GDM1 (cell line): ENCODE measurements at places on chromosomes 16 and 17.

DNA sequence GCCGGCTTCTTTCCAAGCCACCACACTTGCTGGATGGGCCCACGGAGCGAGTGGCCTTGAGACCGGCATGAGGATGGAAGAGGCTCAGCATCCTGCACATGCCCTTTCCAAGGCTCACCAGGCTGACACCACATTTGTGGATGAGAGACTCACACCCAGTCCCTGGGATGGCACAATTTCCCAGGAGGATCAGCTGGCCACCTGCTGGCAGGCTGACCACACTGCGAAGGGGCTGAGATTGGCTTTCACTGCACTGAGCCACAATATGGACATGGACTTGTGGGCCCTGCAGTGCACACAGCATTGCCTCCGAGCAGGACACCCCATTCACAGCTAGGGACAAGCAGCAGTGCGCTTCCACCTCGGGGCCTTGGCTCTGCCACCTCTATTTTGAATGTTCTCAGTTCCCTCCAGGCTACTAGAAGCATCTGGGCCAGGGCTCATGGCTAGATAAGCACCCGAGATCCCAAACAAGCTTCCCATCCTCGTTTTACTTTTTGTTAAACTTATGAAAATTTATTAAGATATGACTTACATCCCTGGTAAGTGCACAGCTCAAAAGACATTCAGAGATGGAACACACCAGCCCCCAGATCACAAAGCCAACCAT, 25.3 kb upstream of the KSR1 start:
- DNase-seq = no peak

GRCh38 chr17:64460955-64461354, 12.0 kb downstream of the MILR1 start:
- no peak for DNase-seq

DNA sequence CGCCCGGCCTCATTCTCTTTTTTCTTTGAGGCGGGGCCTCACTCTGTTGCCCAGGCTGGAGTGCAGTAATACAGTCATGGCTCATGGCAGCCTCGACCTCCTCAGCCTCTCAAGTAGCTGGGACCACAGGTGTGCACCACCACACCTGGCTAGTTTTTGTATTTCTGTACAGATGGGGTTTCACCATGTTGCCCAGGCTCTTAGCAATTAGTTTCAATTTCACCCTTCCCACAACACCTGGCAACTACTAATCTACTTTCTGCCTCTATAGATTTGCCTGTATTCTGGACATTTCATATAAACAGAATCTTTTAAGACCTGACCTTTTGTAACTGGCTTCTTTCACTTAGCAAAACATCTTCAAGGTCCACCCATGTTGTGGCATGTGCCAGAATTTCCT, 8.0 kb upstream of the NT5M start:
- DNase-seq = no peak

- DNase-seq = no peak
These were observed 2.5 kb upstream of the ABCC12 start for GRCh38 chr16:48158296-48158695.

- no peak for DNase-seq
These were observed 20.9 kb downstream of the ALOX15 start for GRCh38 chr17:4620531-4621101.

DNA sequence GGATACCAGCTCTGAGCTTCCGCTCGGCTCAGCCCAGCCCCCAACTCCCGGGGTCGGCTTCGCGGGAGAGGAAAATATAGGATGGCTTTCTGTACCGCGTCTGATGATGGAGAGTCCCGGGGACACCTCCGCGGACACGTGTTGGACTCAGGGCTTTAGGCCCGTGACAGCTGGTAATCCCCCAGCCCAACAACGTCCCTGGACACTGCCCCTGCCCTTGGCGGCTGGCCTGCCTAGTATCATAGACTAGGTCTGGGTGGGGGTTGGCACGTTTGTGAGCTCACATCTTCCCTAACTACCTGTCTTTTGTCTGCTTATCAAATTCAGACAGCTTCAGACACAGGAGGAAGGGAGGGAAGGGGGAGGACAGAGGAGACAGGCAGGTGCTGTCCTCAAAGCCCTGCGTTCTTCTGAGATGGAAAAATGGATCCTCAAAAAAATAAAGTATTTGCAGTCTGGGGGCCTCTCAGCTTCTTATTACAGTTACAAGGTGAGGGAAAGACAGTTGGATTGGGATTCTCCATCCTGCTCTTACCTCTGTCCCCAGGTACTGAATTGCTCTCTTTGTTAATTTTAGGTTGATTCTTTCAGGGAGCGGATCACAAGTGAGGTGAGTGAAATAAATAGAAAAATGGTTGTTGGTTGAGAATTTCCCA, 698 bp downstream of the PSME3 start:
- no peak for DNase-seq

- no peak for DNase-seq
These were observed 8.4 kb upstream of the SLC47A2 start for GRCh38 chr17:19724501-19725420.

- no peak for DNase-seq
These were observed 851 bp upstream of the DPEP1 start for GRCh38 chr16:89612415-89613166.

- DNase-seq = no peak
These were observed 32.9 kb downstream of the DEF8 start for GRCh38 chr16:89981414-89981813.

GRCh38 chr17:28081467-28081866, 39.0 kb downstream of the NLK start:
- DNase-seq = no peak

DNA sequence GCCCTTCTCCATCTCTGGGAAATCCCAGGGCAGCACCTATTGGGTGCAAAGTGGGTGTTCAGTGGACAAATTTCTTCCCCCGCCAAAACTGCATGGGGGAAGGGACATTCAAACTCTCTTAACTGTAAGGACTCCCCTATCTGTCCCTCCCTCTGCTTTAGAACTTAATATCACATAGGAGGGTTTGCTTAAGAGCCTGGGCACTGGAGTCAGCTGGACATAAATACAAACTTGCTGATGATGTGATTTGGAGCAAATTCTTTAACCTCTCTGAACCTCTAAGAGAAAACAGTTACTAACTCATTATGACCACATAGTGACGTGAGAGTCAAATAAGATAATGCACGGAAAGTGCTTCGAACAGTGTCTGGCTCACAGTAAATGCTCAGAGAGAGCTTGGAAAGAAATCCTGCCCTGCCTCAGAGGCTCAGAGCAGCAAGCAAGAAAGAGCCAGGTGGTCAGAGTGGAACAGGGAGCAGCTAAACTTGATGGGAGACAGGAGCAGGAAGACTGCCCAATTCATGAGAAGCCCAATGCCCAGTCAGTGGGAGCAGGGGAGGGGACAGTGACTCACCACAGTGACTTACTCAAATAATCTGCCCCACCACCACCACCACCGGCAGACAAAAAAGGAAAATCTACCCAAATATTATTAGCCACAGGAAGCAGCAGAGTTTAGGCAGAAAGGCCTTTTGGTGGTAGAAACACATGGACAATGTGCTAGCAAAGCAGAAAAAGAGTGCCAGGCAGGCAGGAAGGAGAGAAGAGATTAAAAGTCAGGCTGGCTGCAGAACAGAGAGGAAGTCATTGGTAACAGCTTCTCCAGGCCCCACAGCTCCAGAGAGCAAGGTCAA, 23.9 kb upstream of the CCL1 start:
- peak; percentile 28 for DNase-seq

DNA sequence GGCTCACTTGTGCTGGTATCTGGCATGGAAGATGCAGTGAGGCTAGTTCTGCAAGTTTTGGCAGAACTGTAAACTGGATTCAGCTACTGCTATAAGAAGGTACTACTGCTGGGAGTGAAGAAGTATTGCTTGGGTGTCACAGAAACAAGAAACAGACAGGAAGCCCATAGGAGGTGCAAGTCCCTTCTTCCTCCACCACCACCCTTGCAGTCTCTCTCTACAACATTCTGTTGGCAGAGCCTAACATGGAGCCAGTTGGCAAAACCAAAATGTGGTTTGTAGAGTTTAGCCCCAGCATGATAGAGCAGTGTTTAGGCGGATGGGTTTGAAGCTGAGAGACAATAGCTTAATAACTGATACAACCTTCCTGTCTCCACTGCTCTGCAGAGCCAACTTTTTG, 72.6 kb downstream of the NLK start:
- DNase-seq = no peak

- no peak for DNase-seq
These were observed 54.8 kb upstream of the CRISPLD2 start for GRCh38 chr16:84764970-84765369.

DNA sequence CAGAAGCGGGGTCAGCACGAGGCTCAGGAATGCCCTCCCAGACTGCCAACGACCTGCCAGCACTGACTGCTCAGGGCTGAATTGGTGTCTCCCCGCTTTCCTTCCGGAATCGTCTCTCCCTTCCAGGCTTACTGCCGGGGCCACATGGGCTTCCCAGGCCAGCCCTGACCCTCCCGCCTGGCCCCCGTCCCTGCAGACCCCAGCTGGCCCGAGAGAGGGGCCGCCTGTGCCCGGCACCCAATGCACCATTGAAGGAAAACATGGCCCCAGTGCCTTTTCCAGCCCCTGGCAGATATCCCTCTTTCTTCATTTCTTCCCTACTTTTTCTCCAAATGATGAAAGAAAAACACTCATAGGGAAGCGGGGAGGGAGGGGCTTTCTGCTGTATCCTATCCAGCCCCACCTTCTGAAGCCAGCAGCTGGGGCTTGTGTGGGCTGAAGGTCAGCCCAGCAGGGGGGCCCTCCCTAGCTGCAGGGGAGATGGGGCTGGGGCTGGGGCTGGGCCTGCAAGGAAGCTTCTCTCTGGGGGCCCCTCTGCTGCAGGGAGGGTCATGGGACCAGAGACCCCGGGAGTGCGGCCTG, 25.9 kb downstream of the ZNF469 start:
- no peak for DNase-seq

DNA sequence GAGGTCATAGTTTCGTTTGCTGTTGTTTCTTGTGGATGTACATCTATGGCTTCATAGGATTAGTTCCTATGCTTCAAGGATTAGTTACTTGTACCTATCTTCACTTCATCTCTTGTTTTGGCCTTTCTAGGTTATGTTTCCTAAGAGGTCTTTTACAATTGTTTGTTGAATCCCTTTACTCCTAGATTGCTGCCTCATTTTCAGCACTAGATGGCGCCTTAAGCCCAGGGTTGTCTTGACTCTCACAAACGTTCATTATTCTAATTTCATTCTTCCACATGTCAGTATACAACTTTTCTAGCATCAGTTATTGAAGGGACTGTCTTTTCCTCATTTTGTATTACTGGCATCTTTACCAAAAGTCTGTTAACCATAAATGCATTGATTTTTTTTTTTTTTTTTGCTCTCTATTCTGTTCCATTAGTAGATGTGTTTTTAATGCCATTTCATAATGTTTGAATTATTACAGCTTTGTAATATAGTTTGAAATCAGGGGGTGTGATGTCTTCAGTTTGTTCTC, 45.0 kb upstream of the NACA2 start:
- peak; percentile 31 for DNase-seq

DNA sequence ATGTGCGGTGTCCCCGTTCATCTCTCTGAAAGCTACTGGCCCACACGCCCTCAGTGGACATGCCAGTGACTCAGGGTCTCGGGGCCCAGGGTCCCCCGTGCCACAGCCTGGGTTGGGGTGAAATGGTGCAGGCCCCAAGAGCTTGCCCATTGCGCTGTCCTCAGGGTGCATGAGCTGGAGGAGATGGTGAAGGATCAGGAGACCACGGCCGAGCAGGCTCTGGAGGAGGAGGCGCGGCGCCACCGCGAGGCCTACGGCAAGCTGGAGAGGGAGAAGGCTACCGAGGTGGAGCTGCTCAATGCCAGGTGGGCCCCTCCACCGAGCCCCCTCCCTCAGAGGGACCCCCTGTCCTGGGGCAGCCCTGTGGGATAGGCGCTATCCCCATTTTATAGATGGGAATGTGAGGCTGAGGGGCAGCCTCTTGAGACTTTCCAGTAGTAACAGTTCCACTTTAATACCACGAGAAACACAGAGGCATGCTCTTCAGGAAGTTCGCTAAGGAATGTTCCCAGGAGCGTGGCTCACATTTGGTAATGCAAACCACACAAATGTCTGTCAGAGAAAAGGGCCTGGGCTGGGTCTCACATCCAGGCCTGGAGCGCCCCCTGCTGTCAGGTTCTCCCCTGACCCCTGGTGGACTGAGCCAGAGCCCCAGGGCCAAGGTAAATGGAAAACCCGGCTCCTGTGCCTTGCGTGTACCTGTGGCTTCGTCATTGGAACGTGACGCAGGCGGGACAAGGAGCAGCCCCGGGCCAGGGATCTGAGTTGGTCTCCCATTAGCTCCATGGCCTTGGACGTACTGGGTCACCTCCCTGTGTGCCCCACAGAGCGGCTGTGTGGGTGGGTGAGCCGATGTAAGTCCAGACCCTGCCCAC, 133.7 kb downstream of the RAB11FIP4 start:
- peak; percentile 67 for DNase-seq

DNA sequence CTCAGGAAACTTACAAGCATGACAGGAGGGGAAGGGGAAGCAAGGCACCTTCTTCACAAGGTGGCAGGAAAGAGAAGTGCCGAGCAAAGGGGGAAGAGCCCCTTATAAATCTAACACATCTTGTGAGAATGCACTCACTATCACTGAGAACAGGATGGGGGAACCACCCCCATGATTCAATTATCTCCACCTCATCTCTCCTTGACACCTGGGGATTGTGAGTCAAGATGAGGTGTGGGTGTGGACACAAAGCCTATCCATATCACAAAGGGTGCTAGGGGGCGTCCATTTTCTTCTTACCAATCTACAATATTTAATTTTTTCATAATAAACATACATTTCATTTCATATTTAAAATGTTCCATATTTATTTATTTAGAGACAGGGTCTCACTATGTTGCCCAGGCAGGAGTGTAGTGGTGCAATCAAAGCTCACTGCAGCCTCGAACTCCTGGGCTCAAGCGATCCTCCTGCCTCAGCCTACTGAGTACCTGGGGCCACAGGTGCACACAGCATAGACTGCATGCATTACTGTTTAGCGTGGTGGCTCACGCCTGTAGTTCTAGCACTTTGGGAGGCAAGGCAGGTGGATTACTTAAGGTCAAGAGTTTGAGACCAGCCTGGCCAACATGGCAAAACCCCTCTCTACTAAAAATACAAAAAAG, 26.5 kb upstream of the FAAP100 start:
- no peak for DNase-seq

- no peak for DNase-seq
These were observed 92.8 kb downstream of the CHD9 start for GRCh38 chr16:53147500-53148065.

- DNase-seq = no peak
These were observed 42.7 kb downstream of the CMIP start for GRCh38 chr16:81487301-81487720.

DNA sequence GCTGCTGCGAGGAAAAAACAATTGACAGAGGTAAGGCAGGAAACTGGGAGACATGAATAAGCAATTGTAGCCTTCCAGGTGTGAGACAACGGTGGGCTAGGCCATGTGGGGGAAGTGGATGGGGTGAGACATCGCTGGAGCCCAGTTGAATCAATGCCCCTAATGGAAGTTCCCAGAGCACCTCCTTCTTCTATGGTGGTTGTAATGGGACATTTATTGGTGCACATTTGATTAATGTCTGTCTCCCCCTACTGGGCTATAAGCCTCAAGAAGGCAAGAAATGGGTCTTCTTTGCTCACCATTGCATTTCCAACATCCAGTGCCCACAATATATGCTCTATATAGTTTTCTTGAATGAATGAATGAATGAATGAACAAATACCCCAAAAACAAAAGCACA, 22.7 kb upstream of the CD300E start:
- DNase-seq = peak; percentile 22
